ENCODE measurements at places on chromosomes 1 and 21. TPM values are rescaled to one million over a fixed set of nuclear protein-coding genes. Genes with fewer than 3 reads are reported as not detected.

Gene PLA2G2C
- not detected for total RNA-seq

Gene FCGR3B
- total RNA-seq: not detected

Gene OPRD1
- total RNA-seq: not detected

Gene KCNE2
- not detected for total RNA-seq

Gene KCNJ10
- total RNA-seq: not detected
